ENCODE measurements at places on chromosomes 13 and 19. TPM values are rescaled to one million over a fixed set of nuclear protein-coding genes. Genes with fewer than 3 reads are reported as not detected.

DNA sequence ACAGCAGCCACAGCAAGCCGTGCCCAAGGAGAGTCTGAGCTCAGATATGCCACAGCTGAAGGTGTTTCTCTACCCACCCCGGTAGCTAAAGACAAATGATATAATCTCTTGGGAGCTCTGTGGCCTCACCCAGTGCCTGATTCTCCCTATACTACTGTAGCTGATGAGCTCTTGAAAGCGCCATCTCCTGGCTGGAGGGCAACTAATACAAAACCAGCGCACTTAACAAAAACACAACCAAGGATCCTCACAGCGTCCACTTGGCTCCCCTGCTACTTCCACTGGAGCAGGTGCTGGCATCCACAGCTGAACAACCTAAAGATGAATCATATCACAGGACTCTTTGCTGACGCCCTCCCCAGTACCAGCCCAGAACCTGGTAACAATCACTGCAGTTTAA lies 1212.0 kb downstream of the PCDH17 start:
- no peaks in the 10 kb centered on the region for H3K27me3 ChIP-seq
- no peak overlapping the region for H3K27ac ChIP-seq
- no peaks in the 10 kb centered on the region for H3K36me3 ChIP-seq

The CGB8 gene
- total RNA-seq, result not detected

The MEIOSIN gene
- not detected for total RNA-seq

DNA sequence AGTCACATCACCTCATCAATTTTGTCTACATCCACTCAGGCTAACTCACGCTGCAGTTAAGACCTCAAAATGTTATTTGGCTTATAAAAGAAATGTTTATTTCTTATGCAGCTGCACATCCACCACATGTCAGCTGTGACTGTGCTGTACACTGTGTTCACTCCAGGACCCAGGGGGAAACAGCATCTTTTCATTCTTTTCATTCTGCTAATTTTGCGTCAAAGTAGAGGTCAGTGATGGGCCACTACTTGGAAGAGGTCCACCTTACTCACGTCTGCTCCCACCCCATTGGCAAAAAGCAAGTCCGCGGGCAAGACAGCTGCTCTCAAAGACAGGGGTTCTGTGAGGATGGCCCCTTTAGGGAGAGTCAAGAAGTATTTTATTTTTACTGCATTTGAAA lies 4.5 kb upstream of the DCT start:
- H3K4me1 ChIP-seq, result no peaks in the 10 kb centered on the region
- H3K27ac ChIP-seq, result no peak overlapping the region
- H3K36me3 ChIP-seq, result no peaks in the 10 kb centered on the region
- no peak overlapping the region for H3K4me3 ChIP-seq
- H3K27me3 ChIP-seq, result no peaks in the 10 kb centered on the region
- DNase-seq, result no peak

The ZNF667 gene
- 8.5 TPM for total RNA-seq
